ENCODE measurements at places on chromosomes 11 and 22.

- DNase-seq: no peak
Measured at GRCh38 chr11:70637186-70637800, 239.0 kb downstream of the CTTN start.

GRCh38 chr22:41403532-41404318 lies 22.0 kb downstream of the TEF start:
- DNase-seq: peak; percentile 96

DNA sequence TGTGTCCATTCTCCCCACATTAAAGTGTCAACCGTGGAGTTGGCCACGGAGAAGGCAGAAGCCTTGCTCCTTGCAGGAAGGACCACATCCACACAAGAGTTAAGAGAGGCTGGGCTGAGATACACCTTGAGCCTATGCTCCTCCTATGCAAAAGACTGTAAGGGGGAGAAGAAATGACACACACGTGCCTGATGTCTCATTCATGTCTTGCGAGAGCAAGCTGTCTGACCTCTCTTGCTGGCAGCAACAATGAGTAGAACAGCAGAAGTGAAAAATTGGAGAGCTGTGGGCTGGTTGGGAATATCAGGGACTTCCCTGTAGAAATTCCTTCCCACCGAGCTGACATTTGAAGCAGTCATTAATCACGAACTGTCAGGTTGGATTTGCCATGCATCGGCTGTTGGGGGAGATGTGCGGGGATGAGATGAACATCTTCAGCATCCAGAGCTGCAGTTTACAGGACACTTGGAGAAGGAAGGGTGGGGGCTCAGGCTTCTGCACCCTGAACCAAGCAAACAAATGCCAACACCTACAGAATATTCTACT lies 139.3 kb downstream of the MYO18B start:
- no peak for DNase-seq

DNA sequence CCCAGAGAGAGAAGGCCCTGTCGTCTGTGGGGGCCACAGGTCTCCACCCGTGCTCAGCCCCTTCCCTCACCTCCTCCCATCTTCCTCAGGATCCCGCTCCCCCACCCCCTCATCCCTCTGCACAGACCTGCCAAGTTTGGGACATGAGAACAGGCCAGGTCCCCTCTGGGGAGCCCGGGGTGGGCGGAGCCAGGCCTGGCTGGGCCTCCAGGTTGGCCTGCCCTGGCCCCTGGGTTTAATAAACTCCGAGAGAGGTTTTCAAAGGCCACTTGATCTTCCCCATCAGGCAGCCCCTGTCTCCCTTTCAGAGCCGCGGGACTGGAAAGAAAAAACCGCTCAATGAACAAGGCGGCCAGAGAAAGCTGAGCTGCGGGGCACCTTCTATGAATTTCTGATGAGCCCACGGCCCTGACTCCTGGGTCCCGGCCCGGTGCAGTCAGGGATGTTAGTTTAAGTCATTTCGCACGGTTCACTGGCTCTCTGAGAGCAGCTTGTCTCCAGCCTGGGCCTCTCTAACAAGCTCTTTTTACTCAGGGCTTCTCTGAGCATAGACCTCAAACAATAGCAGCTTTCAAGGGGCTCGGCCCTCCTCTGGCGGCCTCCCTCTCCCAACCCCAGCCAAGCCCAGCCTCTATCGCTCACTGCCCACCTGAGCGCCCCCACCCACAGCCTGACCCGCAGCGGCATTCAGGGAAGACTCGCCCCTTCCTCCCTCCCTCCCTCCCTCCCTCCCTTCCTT lies 64.8 kb downstream of the RPUSD4 start:
- DNase-seq: peak; percentile 21

- DNase-seq: peak; percentile 44
Measured at GRCh38 chr11:75562836-75563484, 907 bp downstream of the SERPINH1 start.

GRCh38 chr11:45817191-45817590 lies 12.2 kb downstream of the SLC35C1 start:
- DNase-seq: no peak

DNA sequence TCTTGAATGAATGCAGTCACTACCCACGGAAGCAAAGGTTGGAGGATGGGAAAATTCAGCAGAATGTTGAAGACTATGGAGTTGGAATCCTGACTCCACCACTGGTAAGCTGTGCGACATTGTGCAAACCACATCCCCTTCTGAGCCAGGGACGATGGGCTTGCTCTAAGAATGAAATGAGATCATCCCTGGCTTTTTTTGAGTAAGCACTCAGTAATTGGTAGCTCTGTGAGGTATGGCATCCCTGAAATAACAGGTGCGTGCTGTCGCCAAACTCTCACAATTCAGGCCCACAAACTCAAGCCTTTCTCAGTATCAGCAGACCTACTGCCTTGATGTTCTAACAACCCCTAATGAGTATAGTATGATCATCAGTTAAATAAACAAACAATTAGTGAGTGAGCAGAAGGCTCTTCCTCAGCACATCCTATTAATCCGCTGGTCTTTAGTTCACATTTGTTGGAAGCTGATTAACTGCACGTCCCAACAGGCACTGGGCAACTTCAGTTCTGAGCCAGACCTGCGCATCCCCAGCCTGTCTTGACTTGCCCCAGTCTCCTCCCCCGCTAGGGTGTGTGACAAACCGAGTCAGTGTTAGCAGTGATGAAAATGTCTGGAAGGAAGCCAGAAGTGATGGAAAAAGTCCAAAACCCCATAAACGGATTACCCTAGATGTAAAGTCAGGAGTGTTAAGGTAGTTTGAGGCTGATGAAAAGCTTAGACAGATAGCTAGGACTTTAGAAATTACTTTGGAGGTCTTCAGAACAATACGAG lies 235.5 kb downstream of the GRIK4 start:
- no peak for DNase-seq

DNA sequence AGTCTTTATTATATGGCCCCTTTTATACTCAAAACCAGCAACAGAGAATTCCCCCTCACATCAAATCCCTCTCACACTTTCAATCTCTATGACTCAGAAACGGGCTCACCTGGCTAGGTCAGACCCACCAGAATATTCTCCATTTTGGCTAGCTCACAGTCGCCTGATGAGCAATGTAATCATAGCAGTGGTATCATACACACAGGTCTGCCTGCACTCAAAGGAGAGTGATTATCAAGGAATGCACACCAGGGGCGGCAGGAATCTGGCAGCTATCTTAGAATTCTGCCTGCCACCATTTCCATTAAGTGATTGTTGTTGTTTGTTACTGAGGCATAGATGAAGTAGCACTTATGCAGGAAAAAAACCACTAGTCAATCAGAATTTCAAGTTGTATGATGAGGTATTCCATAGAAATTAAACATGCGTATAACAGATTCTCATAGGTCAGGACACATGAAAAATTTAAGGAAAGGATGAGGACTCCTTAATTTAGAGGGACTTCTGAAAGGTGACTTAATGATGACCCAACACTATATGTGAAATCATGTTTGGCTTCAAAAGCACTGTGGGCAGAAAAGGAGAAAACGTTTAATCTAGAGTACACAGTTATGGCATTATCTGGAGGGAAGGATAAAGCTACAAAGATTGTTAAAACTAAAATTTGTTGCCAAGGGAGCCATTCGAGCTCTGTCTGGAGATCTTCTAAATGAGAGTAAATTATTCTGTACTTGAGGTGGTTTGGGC lies 185.8 kb upstream of the DDI1 start:
- DNase-seq: no peak

DNA sequence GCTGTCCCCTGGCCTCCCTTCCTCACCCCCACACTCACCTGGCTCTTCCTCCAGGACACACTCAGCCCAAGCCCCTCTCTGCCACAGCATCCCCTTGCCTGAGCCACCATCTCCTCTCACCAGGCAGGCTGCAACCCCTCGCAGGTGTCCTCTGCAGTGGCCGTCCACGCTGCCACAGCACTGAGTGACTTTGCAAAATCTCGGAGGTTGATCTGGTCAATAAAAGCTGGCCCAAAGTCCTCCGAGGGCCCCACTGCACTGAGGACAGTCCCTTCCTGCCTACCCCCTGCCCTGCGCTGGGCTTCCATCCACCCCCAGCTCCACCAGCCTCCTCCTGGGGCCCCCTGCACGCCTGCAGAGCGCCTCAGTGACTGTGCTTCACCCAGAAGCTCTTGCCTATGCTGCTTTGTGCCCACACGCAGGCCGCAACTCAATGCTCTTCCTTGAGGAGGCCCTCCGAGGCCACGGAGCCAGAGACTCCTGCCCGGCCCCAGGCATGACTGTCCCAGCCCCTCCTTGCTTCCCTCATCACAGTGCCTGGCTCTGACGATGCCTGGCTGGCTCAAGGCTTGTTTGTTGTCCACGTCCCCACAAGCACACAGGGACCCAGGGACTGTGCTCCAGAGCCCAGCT lies 30.8 kb upstream of the SLC22A12 start:
- DNase-seq: no peak

DNA sequence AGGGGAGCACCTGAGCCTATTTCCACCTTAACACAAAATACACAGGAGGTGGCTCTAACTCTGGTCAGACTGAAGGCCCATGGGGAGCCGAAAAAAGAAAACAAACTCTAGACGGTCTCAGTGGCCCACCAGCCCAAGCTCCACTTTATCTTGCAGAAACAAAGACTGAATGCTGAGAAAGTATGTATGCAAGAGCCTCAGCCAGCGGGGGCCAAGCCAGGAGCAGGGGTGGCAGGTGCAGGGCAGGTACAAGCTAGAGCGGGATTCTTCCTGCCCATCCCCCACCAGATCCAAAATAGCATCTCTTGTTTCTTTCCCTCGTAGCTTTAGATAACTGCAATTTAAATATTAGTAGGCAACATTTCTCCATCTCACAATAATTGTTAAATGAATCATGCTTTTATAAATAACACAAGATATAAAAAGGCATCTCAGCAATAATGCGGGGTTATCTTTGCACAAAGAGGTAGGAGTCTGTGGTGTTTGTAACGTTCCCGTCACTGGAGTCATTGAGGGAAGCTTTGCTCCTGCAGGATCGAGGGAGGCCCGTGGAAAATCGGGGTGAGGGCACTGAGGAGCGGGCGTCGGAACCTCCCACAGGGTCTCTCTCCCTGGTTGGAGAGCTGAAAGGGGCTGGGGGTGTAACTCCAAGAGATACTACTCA lies 418.0 kb downstream of the SHANK2 start:
- DNase-seq: no peak

GRCh38 chr11:77530879-77531278 lies 57.0 kb upstream of the PAK1 start:
- DNase-seq: no peak

- DNase-seq: no peak
Measured at GRCh38 chr11:128409476-128409875, 177.9 kb downstream of the ETS1 start.

GRCh38 chr22:24068377-24068680 lies 57.2 kb downstream of the CABIN1 start:
- DNase-seq: no peak

DNA sequence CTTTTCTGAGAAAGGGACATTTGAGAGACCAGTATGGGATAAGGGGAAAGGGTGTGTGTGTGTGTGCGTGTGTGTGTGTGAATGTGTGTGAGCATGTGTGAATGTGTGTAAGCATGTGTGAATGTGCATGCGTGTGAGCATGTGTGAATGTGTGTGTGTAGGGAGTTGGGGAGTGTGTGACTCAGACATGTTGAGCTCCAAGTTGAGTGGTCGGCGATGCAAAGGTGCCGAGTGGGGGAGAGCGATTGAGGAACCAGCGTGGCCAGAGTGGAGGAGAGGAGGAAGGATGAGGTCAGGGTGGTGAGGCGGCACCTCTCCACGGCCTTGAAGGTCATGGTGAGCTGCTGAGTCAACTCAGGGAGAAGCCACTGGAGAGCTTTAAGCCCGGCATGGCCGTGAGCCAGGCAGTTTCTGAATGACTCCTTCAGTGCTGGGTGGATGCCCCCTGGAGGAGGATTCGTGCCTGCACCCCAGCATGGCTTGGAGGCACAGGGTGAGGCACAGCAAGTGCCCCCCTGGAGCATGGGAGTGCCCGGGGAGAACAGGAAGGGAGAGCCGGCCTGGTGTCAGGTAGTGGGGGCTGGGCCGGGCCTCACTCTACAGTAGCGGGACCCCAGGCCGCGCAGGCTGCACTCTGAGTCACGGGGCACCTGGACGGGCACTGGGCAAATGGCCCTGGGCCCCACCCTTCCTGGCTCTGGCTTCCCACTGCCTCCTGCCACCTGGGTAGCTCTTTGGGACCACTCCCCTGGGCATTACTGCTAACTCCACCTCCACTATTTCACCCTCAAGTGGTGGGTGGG lies 8.2 kb upstream of the CCDC88B start:
- DNase-seq: peak; percentile 75

GRCh38 chr11:129785383-129786111 lies 30.1 kb upstream of the TMEM45B start:
- DNase-seq: peak; percentile 9

DNA sequence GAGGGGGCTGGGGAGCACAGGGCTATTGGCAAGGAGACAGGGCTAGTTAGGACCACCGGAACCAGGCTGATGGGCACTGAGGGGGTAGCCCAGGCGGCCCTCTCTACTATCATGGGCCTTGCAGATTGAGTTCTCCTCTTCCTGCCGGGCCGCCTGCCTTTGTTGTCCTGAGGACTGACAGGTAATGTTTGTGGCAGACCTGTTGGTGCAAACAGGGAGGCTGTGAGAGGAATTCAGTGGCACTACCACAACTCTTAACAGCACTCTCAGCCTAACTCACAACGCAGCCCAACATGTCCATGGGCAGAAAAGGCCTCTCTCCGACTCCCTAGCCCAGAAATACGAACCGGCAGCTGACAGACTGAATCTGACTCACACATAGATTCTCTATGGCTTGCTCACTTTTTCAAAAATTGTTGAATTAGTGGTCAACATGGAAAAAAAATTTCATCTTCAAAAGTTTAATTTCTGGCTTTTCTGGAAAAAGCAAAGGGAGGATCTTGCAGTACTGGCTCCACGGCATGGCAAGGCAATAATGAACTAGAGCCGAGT lies 11.4 kb downstream of the KCNJ5 start:
- no peak for DNase-seq

GRCh38 chr22:44351685-44352377 lies 39.1 kb upstream of the SHISAL1 start:
- DNase-seq: no peak

DNA sequence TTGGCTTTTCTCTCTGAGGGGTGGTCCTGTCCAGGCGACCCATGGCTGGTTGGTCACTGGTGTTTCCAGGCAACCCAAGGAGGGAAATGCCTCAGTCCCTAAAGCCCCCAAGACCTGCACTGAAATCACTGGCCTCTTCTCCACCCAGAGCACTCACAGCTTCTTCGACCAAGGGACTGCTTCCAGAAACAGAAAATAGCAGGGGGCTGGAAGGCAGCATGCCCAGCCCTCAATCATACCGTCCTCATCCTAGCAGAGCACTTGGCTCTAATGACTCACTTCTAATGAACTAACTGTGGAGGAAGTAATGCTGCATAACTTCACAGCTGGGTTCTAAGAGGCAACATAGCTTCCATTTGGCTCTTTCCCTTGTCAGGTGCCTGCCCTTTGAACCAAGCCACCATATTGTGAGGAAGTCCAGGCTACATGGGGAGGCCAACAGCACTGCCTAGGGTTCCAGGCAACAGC lies 27.6 kb downstream of the DKK3 start:
- no peak for DNase-seq

- peak; percentile 81 for DNase-seq
Measured at GRCh38 chr22:31272522-31273446, 19.5 kb downstream of the PIK3IP1 start.

- DNase-seq: no peak
Measured at GRCh38 chr11:47357985-47358730, 5.7 kb upstream of the MYBPC3 start.

GRCh38 chr22:46590334-46590733 lies 29.9 kb upstream of the GRAMD4 start:
- DNase-seq: no peak

GRCh38 chr11:93169950-93170561 lies 27.7 kb downstream of the SLC36A4 start:
- DNase-seq: peak; percentile 26
